ENCODE measurements at places on chromosomes 7 and 10.

DNA sequence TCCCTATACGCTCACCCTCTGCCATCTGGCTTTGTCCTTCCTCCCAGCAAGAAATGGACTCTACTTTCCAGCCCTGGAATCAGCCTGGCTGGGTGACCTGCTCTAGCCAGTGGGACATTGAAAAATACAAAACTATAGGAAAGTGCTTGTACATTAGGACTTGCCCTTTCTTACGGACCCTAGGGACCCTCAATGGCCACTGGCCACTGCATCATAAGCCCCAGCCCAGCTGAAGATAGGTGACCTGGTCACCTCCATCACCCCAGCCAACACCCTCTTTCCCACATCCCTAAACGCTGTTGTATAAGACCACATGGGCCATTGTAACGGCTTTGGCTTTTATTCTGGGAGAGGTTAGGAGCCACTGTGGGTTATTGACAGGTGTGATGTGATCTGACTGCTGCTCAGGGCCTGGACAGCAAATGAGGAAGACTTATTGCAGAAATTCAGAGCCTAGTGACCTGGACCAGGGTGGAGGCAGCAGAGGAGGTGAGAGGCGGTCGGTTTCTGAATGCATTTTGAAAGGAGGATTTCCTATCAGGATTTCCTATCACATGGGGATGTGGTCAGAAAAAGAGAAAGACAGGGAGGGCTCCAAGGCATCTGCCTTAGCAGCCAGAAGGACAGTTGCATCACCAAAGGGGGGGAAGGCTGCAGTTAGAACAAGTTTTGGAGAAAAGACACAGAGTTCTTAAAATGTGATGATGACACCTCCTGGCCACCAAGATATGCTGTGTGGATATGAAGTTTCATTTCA is 2.2 kb upstream of the LMBR1 start:
- no peak for DNase-seq

- no peak for DNase-seq
Measured at GRCh38 chr10:58070956-58071355, 196.7 kb downstream of the IPMK start.

DNA sequence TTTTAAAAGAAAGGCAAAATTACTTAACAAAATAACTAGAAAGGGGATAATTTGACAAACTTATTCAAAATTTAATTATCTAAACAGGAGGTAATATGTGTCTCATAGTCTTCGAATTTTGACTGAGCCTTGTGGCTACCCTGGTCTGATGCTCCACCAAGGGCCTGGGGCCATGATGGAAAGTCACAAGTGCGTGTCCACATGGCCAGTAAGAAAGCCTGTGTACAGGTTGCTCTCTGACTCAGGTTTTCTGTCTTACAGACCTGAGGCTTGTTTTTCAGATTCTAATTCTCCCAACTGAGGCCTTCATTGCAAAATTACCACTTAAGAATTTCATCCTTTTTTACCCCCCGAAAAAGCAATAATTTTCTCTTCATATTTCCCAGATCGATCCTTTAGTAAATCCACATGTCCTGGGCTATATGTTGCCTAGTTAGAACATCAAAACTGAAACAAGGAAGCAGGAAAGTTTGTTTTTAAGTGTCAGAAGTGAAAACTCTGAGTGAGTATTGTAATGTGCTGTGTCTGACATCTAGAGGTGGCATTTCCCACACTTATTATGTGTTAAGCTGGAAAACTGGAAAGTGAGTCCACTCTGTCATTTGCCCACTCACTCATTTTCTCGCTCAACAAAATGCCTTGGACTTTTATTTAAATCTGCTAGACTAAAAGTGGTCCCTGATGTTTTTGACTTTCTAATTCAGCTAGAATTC is 10.0 kb downstream of the CYP3A43 start:
- DNase-seq = no peak

DNA sequence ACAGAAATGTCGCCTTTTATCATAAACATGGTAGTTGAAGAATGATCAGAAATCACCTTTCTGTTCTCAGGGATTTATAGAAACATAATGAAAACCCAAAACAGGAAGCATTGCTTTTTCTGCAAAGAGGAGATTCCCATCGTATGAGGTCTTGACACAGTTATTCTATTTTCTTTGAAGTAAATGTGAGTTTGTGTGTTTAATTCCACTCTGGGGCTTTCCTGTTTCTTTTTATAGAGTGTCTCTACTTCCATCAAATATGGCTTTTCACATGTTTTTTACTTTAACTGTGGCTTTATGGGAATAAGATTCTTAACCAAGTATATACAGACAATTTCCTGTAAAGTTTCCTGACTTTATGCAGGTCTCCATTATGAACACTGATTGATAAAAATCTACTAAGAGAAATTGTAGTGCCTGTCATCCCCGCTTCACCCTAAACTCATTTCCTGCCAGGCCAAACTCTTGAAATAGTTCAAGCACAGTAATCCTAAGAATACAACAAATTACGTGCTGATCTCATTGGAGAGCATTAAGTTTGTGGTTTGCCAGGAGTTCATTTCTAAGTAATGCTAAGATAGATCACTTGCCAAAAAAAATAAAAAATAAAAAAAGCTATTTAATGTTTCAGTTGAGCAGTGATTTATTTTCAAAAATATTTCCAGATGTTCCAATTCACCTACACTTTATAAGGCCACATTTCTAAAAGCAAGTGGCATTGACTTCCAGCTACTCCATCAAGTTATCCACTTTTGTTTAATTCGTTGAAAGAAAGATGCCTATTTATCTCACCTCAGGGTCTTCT is 52.2 kb upstream of the SEC61G start:
- DNase-seq = no peak

GRCh38 chr10:48195803-48196202 is 78.7 kb downstream of the FRMPD2 start:
- no peak for DNase-seq

- no peak for DNase-seq
Measured at GRCh38 chr7:139613971-139614411, 90.5 kb downstream of the CLEC2L start.

DNA sequence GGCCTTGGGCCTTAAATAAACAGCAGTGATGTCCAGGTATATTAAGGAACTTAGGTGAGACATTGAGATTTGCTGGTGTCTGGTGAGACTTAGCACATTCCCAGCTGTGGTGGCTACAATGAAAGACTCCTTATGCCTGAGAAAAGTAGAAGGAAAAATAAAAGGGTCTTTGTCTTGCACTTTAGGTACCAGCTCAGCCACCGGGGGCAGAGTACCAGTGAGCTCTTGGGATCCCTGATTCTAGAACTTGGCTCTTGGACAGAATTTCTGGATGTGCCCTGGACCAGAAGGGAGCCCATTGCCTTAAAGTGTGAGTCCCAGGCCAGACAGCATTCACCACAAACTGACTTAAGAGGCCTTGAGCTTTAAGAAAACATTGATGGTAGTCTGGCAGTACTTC is 1038.7 kb downstream of the SORCS3 start:
- DNase-seq = no peak

GRCh38 chr10:87519582-87519981 is 14.9 kb downstream of the MINPP1 start:
- DNase-seq = no peak

DNA sequence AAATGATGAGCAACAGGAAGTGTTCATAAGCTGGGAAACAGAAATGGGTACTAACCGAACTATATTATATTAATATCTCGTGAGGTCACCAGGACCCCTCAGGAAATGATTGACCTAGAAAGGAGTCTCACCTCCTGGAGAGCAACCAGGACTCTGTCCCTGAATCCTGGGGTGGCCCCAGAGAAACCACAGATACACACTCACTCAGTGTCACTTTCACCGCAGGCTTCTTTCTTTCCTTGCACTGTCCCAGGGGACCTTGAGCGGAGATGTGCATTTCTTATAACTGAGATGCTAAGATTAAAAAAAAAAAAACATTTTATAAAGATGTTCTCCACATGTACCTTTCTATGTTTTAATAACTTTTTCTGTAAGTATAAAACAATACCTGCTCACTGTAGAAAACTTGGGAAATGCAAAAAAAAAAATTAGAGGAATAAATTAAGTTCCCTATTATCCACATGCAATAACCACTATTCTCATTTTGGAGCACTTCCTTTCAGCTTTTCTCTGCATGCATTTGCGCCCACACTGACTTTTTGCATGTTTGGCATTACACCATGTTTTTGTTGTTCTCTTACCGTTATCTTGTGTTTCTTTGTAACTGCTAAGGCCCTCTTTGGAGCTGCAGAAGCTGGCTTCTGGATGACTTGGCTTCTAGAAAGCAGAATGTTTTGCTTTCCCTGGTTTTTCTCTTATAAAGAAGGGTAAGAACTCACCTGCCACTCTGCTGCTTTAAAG is 15.0 kb downstream of the NOD1 start:
- DNase-seq = no peak

GRCh38 chr7:107166736-107167426 is 1.9 kb upstream of the HBP1 start:
- DNase-seq = no peak

- DNase-seq = no peak
Measured at GRCh38 chr10:62582804-62583208, 208.6 kb downstream of the ZNF365 start.

- DNase-seq = peak; percentile 51
Measured at GRCh38 chr7:100132697-100133151, 6.0 kb downstream of the MBLAC1 start.

DNA sequence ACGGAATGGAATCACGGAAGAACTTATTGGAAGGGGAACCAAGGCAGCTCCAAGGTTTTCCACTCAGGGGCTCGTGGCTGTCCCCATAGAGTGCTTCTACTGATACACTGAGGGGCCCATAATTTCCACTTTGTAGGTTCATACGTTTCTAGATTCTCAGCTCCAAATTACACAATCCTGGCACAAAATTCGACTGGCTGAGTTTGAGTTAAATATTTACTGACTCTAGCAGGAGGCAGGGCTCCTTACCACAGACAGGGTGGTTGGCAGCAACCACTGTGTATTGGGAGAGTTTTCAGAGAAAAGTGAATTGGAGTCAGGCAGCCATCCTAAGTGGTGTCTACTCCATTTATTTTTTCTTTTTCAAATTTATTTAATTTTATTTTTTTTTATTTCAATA is 55.4 kb upstream of the SEC61G start:
- no peak for DNase-seq

GRCh38 chr7:155356323-155357105 is 58.8 kb downstream of the INSIG1 start:
- DNase-seq = no peak

DNA sequence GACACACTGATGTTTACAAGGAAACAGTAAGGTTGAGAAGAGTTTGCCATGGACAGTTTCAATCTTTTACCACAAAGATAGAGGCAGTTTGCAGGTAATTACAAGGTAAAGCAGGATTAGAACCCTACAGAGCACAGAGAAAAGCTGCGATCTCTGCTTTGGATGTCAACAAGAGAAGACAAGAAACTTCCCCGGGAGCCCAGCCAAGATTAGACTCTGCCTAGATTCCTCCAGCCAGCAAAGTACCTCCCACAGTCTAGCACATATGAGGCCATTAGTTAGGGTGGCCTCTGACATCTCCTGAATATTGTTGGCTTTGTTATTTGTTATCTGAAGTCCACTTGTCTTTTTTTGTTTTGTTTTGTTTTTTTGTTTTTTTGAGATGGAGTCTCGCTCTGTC is 178.1 kb downstream of the CALN1 start:
- no peak for DNase-seq

DNA sequence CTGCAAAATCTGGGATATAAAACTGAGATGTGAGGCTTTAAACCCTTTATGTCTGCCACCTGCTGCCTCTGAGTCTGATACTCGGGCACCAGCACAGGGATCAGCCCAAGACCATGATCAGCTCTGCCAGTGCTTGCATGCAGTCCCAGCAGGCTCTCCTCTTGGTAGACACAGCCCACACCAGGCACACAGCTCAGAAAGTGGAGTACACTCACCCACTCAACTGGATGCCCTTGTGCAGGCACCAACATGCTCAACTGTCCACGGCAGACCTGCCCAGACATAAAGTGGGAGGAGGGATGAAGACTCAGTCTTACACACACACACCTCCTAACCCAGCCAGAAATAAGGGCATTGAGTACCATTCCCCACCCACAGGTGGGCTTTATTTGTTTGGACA is 18.2 kb upstream of the MYH16 start:
- no peak for DNase-seq

GRCh38 chr7:47343061-47343455 is 238.9 kb downstream of the TNS3 start:
- no peak for DNase-seq

DNA sequence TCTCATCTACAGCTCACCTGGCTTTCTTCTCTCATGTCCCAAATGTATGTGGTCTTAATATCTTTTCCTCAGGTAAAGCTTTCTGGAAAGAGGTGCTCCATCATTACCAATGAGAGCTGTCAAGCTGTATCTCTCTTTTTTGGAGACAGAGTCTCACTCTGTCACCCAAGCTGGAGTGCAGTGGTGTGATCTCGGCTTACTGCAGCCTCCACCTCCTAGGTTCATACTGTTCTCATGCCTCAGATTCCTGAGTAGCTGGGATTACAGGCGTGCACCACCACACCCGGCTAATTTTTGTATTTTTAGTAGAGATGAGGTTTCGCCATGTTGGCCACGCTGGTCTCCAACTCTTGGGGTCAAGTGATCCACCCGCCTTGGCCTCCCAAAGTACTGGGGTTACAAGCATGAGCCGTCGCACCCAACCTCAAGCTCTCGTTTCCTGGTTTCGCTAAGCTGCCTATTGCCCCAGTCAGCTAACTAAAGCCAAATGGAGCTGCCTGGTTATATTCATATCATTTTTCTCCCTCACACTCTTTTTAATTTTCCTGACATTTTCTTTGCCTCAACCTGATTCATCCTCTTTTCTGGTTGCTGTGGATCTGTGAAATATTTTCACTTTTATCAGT is 60.5 kb downstream of the SUFU start:
- no peak for DNase-seq

GRCh38 chr7:134865001-134865845 is 85.8 kb downstream of the CALD1 start:
- peak; percentile 33 for DNase-seq

DNA sequence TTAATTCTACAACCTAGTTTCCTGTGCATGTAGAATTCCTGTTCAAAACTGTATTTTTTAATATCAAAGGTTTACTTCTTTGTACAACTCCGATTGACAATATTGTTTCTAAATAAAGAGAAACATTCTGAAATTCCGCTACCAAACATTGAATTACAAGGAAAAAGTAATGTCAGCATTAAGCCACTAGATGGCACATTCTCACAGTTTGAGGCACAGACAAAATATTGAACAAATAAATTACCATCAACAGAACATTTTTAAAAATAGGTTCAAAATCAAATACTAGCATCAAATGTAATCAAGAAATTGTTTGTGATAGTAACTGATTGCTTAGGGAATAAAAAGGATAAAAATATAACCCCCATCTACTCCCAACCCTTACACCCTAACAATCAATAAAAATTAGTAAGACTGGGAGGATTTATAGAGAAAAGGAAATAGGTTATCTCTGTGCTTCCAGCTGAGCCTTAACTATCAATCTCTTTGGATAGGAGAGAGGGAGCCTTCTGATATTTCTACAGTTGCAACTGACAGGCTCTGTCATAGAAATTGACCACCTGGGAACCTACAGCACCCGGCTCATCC is 86.6 kb upstream of the C7orf33 start:
- no peak for DNase-seq

DNA sequence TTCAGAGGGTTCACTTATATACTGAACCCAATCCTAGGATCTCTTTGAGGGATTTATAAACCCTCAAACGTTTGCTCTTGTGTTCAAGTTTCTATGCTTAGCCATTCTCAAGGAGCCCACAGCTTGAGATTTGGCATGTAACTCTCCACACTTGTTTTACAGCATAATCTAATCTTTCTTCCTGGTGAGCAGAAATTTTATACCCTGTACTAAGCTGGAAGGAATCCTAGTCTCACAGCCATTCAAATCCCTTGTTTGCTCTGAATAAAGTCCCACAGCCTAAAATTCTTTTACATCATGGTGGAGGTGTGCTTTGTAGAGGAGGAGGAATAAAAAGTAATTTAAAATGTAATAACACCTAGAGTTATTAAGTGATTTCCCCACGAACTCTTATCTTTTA is 5.3 kb upstream of the AGR2 start:
- DNase-seq = no peak
